ENCODE measurements at places on chromosomes 2 and 18.

DNA sequence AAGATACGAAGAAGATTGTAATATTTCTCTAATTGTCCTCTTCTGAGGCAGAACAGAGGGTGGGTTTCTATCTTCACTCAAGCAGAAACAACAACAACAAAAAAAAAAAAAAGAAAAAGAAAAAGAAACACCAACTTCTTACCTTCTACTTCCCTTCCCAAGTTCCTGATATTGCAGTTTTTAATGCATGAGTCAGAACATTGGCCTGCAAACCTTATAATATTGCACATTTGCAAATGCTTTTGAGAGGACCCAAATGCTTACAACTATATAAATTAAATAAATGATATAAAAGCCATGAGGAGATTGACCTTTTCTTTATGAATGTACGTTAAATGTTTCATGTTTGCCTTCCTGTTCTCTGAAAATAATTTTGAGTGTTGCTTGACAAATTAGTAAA, 37.3 kb downstream of the PAX3 start:
- no peak for DNase-seq

- no peak for DNase-seq
These were observed 200.6 kb downstream of the PPP1R1C start for GRCh38 chr2:182186132-182186735.

GRCh38 chr2:176092270-176093144, at the start of gene HOXD13:
HOXD13 (plus strand) TSS chr2:176092721; CDS start chr2:176092891, 170 bp downstream.
- no peak for DNase-seq

DNA sequence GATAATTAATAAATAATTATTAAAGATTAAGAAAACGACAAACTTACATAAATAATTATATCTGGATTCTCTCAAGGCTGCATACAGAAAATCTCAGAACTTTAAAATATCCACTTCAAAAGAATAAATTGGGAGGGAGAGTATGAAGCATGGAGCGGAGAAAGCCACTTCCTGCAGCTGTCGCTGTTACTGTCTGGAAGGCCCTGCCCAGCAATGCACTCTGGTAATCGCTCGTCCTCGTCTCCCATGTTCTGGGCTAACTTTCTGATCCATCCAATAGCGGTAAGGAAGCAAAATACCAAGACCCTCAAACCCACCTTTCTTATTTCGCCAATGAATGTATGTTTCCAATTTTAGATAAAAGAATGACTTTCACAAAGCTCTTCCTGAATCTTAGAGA, 26.7 kb downstream of the CYRIA start:
- DNase-seq: no peak

- DNase-seq: no peak
These were observed 86.3 kb downstream of the KCTD18 start for GRCh38 chr2:200423541-200423940.
